Effector memory CD4-positive, alpha-beta T cell (primary cell): ENCODE measurements at places on chromosomes 12 and 14.

DNA sequence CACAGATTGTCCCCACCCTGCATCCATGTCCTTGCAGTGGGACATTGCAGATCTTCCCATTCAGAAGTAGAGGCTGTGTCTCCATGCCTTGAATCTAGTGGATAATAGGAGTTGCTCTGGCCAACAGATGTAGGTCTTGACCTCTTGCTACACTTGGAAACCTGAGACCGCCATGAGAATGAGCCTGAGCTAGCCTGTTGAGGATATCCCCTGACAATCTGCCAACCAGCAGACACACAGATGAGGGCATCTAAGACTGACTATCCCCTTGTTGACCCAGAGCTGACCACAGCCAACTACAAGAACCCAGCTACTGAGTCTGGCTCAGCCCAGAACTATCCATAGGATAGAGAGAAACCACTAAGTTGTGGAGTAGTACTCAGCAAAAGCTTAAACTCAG is 161.1 kb upstream of the NOS1 start:
- no peak for DNase-seq

- DNase-seq, result no peak
Measured at GRCh38 chr12:103680591-103681141, 93.6 kb downstream of the STAB2 start.

DNA sequence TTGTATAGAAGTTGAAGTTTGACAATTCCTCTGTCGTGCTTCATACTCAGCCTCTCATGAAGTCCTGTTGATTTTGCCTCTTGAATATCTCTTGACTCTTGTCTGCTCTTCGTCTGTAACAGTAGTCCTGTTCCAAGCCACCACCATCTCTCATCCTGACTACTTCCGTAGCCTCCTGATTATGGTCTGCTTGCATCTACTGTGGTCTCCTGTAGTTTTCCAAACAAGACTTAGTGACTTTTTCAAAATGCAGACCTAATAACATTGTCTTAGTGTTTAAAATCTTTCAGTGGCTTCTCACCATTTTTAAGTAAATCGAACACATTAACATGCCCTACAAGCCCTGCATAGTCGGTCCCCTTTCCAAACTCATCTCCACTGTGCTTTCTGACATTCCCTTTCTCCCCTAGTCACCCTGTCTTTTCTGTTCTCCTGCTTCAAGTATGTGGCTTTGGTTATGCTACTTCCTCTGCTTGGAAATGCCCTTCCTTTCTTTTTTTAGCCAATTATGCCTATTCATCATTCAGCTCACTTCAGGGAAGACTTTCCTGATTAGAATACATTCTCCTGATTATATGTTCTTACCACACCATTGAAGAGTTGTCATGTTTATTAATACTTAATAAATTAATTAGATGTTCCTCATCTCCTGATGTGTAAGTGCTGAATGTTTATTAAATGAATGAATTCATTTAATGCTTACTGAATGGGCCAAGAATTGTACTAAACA is 2.0 kb downstream of the SCYL2 start:
- DNase-seq, result no peak

GRCh38 chr14:96989306-96989705 is 192.1 kb downstream of the VRK1 start:
- no peak for DNase-seq

GRCh38 chr14:35332517-35333263 is 40.5 kb downstream of the PSMA6 start:
- DNase-seq, result no peak

GRCh38 chr12:66242311-66242710 is 53.3 kb downstream of the IRAK3 start:
- no peak for DNase-seq
